Hepatocyte (in vitro differentiated cells): ENCODE measurements at places on chromosomes 2 and 18.
A peak's percentile ranks its signal among the peaks of the same experiment; 100 is the strongest.

DNA sequence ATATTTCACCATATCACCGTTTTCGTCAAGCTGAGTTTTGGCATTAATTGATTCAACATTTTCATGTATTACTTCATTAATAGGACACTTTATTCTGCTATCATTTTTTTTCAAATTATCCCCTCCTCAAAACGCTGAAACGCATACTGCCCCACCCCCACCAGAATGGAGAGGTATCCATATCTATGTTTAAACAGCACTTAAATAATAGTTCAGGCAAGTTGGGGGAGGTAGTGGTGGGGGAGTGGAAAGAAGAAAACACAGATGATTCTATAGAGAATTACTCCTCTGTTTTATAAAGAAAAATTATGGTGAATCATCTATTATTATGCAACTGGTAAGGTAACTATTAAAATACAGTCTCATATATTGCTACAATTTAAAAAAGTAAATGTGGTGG is 314.4 kb upstream of the ZEB2 start:
- DNase-seq = no peak

GRCh38 chr2:82803307-82803706 is 1655.8 kb downstream of the SUCLG1 start:
- DNase-seq = no peak

DNA sequence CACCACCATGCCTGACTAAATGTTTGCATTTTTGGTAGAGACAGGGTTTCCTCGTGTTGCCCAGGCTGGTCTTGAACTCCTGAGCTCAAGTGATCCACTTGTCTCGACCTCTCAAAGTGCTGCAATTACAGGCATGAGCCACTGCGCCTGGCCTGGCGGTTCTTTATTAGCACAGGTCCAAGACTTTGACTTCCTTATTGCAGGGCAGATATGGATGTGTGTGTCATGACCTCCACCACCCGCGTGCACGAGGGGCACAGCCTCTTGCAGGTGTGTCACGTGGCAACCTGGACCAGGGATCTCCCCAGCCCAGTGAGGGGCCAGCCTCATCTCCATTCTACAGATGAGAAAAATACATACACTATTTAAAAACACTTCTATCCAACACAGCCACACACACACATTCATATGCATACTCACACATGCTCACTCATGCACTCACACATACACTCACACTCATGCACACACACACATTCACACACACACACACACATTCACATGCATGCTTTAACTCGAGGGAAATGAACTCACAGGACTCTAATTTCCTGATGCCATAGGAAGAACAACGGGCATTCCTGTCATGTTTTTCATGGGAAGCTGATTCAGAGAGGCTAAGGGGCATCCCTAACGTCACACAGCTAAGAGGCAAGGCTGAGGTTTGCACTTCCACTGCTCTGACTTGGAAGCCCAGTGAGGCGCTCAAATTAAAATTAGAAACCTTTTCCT is 38.8 kb downstream of the RRM2 start:
- DNase-seq = peak; percentile 38

- DNase-seq = no peak
These were observed 229.5 kb downstream of the ETAA1 start for GRCh38 chr2:67626656-67627055.

GRCh38 chr2:7758073-7758759 is 841.0 kb downstream of the RNF144A start:
- no peak for DNase-seq

GRCh38 chr2:50785816-50786215 is 246.1 kb downstream of the NRXN1 start:
- DNase-seq = no peak

DNA sequence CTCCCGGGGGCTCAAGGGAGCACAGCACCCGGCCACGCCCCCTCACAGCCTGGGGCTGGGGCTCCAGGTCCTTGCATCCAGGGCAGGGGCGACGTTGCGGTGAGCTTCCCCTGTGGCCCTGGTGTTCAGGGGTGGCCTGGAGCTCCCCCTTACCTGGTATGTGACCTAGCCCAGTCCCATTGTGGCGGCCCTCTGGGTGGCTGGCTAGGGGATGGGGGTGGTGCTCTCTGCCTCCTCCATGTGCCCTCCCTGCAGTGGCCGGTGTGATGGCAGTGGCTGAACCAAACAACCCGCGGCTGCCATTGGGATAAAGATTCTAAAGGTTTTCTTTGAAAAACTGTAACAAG is 288.3 kb downstream of the RDH14 start:
- DNase-seq = no peak
